H1 (cell line): ENCODE measurements at places on chromosomes 6 and 20.

DNA sequence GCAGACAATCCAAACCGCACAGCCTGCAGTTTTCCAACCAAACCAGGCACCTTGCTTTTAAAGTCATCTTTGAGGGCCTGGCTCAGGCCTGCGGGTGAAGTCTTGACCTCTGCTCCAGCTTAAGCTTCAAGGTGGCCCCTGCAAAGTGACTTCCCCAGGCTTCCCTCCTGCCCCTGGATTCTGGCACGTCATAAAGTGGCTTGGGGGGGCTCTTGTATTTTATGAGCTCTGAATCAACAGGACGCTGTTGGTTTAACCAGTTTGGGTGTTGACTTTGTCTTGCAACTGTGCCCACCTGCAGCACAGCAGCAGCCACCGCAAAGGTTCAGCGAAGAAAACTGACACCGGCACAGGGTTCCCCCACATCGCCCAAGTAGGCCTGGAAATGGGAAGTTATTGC, 81.2 kb downstream of the NFATC2 start:
- no peak for DNase-seq

DNA sequence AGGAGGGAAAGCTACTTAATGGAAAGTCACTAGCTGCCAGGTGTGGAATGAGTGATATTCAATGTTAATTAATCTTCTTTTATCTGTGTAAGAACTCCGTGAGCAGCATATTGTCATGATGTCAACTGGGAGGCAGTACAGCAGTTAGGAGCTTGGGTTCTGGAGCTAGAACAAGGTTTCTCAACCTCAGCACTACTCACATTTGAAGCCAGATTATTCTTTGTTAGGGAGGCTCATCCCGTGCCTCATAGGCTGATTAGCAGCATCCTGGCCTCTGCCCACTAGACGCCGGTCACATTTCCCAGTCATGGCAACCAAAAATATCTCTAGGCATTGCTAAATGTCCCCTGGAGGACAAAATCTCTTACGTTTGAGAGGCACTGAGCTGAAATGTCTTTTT, 41.2 kb downstream of the BCAS1 start:
- DNase-seq, result no peak

DNA sequence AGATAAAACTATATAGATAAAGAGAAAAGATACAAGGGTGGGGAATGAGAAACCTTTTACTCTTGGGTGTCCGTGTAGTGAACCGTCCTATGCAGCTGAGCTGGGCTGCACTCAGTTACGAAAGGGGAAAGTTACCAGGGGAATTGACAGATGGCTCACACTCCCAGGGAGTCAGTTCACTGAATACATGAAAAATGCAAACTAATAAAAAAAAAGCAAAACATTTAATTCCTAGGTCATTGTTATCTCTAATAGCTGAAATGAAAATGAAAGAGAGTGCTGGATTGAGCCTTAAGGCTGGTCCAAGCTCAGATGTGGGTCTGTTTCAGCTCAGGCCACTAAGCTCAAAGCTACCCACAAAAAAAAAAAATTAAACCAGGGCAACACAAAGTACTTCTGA, 138.0 kb downstream of the THBS2 start:
- DNase-seq, result no peak

DNA sequence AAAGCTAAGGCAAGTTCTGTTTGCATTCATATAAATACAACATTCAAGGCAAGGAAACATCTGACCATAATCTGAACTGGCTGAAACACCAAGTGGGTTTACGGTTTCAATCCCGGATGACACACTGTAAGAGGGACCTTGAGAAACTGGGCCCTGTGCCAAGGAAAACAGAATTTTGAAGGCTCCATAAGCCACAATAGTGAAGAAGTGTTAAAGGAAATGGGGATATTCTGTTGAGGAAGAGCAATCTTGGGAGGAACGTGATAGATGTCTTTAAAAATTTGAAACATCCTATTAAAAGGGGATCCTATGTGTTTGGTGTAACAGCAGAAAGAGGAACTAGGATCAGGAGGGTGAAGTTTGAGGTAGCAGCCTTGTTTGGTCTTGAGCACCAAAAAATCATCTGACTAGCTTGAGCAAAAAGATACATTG, 82.4 kb upstream of the TAB2 start:
- no peak for DNase-seq

GRCh38 chr20:25489221-25489871, 81.9 kb downstream of the GINS1 start:
- DNase-seq, result no peak

DNA sequence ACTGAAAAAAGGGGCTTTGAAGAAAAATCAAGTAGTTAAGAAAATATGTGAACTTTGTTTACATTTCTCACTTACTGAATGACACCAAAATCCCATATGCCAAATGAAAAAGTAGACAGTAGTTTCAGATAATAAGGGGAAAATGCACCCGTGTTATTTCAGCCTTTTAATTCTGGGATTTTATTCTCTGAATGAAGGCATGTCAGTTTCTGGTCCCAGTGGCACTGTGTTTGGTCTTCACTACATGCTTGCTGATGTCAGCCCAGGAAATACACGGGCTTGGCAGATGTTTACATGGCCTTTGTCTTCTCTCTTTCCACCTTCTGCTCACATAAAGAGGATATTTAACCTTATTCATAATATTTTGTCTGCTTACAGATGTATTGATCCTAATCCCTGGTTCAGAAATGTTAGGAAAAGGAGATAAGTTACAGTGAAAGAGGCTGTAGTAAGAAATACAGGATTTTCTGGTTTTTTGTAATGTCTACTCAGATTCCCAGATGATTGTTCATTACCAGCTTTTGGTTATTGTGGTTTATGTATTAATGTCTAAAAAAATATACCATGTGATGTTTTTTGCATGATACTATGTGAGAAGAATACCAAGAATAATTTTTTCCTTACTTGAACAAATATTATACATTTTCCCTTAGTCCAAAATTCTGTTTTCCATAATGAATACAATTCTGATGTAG, 27.7 kb downstream of the DSE start:
- no peak for DNase-seq

DNA sequence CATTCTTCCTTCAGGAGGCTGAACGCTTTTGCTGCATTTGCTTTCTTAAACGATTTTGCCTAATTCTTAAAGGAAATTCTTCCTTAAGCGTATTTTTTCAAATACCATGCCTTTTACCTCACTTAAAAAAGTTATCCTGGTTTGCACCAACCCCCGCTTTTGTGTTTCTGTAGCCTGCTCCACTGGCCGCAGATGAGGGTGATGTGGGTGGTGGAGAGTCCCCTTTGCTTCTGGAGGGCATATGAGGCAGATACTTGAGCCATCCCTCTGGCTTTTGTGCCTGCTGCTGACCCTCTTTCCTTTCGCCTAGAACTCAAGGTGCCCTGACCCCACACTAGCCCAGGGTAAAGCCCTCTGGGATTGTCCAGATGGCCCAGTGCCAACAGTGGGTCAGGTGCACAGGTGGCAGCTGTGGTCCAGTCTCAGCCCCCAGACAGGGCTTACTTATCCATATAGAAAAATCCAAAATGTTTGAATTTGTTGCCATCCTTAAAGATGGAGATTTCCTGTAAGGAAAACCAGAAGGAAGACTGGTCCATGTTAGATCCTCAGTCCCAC, 43.9 kb downstream of the SPATA2 start:
- no peak for DNase-seq

- no peak for DNase-seq
Measured at GRCh38 chr6:57068061-57068460, 21.6 kb downstream of the KIAA1586 start.

GRCh38 chr6:13769655-13770053, 44.7 kb downstream of the MCUR1 start:
- peak; percentile 21 for DNase-seq

DNA sequence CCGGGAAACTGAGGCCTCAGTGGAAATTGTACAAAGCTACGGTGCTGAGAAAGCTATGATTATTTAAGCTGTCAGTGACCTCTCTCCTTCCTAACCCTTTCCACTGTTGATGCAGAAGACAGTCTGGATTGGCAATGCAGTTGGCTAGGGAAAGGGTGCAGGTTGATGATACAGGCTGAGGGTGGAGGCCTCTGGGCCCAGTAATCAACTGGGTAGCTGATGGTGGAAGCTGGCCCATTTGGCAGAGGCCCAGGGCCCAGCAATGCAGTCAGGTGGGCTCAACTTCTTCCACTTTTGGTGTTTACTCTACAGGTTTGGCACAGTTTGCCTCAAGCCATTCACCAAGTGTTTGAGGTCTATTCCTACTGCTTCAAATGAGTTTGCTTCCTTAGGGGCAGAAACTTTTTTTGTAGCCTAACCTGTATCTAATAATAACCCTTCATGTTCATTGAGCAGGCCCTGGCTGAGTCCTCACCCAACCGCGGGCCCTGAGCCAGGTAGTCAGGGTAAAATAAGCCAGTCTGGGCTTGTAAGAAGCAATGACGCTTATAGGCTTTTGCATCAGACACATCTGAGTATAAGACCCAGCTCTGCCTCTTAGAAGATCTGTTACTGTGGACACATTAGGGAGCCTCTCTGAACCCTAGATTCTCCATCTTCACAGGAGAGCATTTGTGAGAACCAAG, 12.1 kb downstream of the BCL2L1 start:
- DNase-seq, result no peak

DNA sequence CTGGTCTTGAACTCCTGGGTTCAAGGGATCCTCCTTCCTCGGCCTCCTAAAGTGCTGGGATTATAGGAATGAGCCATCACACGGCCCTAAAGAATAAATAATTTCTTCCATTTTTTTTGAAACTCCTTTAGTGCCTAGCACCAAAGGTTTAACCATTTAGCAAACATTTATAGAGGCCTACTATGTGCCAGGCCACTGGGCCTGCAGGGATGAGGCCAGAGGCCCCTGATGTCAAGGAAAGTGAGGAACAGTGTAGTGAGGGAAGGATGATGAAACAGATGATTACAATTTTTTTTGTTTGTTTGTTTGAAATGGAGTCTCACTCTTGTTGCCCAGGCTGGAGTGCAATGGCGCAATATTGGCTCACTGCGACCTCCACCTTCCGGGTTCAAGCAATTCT, 33.8 kb downstream of the ZNF341 start:
- DNase-seq, result no peak

GRCh38 chr20:25987073-25987927, 290.6 kb upstream of the ZNF337 start:
- DNase-seq, result no peak

DNA sequence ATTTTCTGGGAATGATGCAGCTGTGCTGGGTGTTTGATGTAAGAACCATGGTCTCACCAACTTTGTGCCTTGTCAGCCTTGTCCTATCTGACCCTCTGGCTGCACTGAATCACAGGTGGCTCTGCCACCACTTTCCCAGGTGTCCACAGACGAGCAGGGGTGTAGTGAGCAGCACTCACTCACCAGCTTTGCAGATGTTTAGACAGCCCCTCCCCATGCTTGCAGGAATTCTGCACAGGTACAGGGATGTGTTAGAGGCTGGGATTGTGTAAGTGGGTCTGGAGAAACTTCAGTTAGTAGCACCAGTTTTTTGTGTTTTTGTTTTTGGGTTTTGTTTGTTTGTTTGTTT, 88.2 kb upstream of the NAA20 start:
- DNase-seq, result no peak

- no peak for DNase-seq
Measured at GRCh38 chr20:63406011-63406410, 44.9 kb upstream of the CHRNA4 start.

DNA sequence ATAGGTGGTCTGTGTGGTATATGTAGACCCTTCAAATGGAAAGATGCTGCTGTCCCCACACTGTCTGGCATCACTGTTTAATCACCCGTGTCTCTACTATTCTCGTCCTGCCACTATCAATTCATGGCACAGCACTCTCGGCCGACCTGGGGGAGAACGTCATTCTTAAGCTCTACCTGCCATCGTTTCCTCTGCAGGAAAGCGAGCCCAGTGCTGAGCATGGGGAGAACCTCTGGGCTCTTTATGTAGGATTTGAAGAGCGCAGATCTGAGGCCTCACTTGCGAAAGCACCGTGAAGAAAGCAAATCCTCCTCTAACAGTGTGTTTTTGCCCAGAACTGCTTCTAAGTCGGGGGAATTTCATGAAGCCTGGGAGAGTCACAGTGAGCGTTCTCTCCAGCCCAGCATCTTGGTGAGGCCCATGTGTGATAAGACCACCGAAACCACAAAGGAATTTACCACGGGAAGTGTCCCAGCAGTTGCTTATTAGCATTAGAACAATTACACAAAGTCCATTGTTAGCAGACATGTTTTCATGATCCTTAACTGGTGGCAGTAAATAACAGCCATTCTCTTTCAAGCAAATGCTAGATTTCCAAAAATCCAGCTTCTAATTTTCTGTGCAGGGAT, 124.3 kb downstream of the SCML4 start:
- no peak for DNase-seq

GRCh38 chr6:158002249-158002950, 20.7 kb downstream of the SYNJ2 start:
- no peak for DNase-seq

GRCh38 chr20:4946986-4947385, 54.3 kb downstream of the SLC23A2 start:
- no peak for DNase-seq

GRCh38 chr6:1519597-1519996, 90.1 kb upstream of the FOXC1 start:
- DNase-seq, result no peak

DNA sequence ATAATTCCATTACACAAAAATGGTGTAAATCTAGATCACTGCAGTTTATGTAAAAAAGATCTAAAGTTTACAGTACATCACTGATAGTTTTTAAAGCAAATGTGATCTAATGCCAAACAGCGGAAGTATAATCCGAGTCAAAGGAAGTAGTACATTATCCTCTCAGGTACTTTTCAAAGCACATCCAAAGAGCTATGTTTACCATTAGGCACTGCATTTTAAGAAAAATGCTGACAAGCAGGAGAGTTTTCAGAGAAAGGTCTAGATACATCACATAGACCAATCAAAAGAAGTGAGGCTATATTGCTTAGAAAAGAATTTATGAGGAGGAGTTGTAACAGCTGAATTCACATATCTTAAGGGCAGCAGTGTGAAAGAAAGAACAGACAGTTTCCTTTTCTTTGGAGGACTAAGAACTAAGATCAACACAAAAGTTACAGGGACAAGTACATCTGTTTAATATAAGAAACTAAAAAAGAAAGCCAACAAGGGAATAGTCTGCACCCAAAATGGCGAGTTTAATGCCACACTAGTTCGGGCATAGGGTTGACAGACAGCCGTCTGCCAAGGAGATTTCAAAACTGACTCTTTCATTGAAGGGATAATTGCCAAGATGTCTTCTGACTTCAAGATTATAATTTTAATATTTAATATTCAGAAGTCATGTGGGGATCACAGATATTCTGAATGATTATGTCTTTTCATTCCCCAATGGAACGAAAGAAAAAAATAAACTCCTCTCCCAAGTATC, 1.4 kb downstream of the ZNF184 start:
- no peak for DNase-seq

DNA sequence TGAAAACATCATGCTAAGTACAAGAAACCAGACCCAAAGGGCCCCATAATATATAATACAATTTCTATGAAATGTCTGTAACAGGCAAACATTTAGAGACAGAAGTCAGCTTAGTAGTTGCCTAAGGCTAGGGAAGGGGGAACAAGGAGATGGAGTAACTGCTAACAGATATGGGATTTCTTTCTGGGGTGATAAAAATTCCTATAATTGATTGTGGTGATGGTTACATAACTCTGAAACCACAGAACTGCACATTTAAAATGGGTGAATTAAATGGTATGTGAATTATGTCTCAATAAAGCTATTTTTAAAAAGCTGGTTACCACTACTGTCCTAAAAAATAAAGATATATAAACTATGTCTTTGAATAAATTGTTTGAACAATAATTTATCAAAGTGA, 3.2 kb downstream of the CEP162 start:
- no peak for DNase-seq

- DNase-seq, result no peak
Measured at GRCh38 chr20:58072695-58073671, 155.5 kb downstream of the ANKRD60 start.

- DNase-seq, result no peak
Measured at GRCh38 chr6:151004383-151005024, 139.0 kb downstream of the MTHFD1L start.

GRCh38 chr6:70107852-70108629, 194.8 kb downstream of the COL9A1 start:
- no peak for DNase-seq
